ENCODE measurements at places on chromosomes 5 and 9.

DNA sequence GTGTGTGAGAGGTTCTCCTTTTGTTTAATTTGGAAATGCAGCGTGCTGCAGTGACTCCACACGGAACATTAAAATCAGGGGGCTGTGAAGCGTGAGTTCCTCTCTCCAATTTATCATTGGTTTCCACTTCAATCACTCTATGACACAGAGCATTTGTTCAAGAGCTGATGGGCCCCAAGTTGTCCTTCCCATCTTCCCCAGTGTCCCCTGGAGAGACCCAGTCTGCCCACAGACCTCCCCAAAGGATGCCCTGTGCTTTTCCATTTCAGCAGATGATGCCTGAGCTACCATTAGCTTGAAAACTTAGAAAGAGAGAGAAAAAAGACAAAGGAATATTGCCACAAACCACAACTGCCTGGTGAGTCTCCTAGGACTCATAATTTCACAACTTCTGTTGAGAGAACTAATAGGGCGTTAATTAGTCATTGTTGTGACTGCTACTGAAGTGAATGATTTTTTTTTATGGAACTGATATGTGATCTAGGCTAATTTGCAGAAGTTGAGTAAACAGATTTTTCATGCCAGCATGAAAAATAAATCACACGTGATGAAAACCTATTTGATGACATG, 772.7 kb downstream of the SEMA5A start:
- DNase-seq: no peak

DNA sequence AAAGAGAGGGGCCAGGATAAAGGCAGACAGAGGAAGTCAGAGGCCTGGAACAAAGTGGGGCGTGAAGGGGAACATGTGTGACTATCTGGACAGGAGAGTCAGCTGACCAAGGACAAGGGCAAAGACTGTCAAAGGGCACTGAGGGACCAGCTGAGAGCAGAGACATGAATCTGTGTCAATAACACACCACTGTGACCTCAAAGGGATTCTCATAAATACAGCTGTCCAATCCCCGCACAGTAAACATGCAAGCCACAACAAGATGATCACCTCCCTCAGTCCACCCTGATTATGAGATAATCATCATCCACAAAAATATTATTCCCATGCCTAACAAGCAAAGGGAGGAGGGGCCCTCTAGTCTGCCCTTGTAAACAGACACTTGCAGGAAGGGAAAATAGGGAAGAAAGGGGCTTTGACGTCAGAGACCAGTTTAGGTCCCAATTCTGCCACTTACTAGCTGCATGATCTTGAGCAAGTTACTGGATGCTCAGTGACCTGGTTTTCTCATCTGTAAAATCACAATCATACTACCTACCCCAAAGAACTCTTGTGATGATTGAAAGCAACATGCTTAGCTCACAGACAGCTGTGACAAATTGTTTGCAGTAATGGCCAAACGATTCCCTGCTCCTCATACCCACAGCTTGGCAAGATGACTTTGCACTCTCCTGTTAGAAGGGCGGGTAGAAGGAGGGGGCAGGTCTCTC, 41.8 kb downstream of the RAPGEF1 start:
- no peak for DNase-seq

DNA sequence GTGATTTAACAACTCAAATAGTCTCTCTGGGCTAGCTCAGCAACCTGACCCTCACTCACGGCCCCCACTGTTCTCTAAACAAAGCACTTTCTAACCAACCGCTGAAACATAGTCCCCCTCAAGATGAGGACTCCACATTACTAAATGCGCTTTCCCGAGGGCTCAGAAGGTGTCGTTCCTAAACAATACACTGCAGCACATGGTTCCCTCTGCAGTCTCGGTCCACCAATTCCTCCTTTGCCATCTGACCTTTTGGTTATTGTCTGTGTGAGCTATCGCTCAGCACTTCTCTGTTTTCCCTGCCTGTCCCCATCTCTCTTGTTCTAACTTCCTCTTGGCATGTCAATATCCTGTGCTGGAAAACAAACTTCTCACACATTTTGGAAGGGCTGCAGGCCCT, 7.2 kb downstream of the EPB41L4A start:
- no peak for DNase-seq

- DNase-seq: no peak
These were observed 61.1 kb upstream of the SV2C start for GRCh38 chr5:76021936-76022584.

- no peak for DNase-seq
These were observed 5.5 kb upstream of the CPEB4 start for GRCh38 chr5:173882632-173883031.

DNA sequence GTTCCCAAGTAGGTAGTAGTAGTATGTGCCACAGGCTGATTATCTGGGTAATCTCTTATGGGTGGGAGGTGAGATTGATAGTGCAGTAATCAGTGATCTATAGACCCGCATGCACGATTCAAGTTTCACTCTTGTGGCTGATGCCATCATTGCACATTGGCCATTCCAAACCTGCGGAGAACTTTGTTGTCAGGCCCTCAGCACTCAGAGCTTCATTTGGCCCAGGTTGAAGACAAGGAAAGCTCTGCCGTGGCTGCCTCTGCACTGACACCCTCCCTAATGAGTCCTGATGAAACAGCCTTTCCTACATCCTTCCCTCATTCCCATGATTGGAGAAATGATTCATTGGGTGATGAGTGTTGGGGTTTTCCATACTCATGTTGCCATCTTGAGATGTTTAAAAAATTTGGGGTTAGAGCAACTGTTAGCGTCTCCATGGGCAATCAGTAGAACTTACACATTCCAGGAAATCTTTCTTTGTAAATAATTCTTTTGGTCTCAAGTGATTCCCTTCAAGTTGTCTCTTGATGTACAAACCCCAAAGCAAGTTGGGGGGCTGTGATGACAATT, 22.9 kb downstream of the PROP1 start:
- DNase-seq: no peak

GRCh38 chr9:106277966-106278365, 583.6 kb downstream of the TMEM38B start:
- no peak for DNase-seq

Measured in GM19239 (cell line).